ENCODE measurements at places on chromosomes 5 and 9.

DNA sequence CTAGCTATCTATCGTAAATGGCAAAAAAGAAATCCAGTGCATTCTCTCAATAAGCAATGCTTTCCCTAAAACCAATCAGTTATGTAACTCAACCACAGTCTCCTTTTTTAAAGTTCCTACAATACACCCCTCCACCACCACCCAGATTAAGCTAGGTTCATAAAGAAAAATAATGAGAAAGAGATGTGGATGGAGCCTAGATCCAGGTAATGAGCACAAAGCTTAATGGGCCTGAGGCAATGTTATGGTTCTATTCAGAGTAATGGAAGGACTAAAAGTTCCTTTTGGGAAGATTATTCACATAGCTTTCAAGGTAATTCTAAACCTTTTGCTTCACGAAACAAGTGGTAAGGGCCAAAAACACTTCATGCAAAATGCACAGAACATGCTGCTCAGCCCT, 113.5 kb downstream of the MPDZ start:
- DNase-seq = no peak

- DNase-seq = no peak
Observed at GRCh38 chr9:16726718-16727451, 143.6 kb downstream of the BNC2 start.

DNA sequence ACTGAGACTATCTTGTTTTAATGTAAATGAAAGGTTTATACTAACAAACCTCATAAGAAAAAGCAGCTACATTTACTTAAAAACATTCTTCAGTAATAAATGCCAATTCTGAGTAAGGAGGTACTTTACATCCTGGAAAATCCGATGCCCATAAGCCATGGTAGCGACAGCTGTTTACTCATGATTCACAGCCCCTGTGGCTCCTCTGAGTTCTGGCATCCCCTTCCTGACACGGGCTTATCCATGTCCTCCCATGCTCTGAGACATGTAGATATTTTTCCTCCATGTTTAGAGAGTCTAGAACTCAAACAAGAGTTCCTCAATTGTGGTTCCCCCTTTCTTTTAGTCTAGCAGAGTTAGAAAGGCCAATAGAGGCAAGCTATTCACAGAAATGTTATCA, 63.1 kb upstream of the DEPDC1B start:
- no peak for DNase-seq

- no peak for DNase-seq
Observed at GRCh38 chr5:132101385-132101880, 27.8 kb downstream of the CSF2 start.

DNA sequence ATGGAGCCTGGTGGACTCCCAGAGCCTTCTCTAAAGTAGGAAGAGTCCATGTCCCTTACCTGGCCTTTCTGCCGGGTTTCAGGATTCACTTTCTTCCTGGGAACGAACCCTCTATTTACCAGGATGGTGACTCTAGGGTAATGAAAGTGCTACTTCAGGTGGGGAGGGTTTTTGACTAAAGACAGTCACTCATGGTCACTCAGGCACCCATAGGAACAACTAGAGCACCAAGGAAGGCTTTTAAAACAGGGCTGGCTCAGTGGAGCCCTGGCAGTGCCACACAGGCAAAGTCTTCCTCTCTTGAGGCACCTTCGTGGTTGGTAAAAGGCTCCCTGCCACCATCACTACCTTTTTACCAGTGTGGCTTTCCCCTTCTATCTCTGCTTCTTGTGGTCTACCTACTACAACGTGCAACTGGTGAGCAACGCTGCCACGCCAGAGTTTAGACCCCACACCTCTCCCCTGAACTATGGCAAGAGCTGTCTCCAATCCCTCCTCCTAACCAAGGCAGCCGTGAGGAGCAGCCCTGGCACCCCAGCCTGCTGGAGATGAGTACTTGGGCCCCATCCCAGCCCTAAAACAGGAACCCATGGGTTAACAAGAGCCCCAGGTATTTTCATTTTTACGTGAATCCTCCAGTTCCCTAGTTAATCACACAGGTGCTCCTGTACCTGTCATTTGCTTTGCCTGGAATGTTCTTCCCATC, 3.5 kb downstream of the SURF1 start:
- no peak for DNase-seq

DNA sequence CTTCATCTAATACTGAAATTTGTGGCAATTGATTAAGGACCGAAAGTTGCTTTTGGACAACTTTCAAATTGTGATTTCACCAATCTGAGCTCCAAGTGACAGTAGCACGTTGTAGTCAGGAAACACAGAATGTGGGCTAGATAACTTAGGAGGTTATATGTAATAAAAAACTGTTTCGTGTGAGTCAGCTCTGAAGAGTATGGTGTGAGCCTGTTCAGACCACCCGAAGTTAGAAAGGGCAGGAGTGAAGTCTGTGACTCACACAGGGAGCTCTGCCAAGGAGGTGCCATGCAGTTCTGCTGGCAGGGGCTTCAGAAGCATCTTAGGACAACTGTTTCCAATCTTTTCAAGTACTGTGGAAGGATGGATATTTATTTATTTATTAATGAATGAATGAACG, 16.4 kb upstream of the ZBTB34 start:
- DNase-seq = no peak

GRCh38 chr5:156681265-156681664, 168.8 kb upstream of the PPP1R2B start:
- DNase-seq = no peak

GRCh38 chr5:137040024-137040423, 459.1 kb downstream of the SPOCK1 start:
- no peak for DNase-seq

DNA sequence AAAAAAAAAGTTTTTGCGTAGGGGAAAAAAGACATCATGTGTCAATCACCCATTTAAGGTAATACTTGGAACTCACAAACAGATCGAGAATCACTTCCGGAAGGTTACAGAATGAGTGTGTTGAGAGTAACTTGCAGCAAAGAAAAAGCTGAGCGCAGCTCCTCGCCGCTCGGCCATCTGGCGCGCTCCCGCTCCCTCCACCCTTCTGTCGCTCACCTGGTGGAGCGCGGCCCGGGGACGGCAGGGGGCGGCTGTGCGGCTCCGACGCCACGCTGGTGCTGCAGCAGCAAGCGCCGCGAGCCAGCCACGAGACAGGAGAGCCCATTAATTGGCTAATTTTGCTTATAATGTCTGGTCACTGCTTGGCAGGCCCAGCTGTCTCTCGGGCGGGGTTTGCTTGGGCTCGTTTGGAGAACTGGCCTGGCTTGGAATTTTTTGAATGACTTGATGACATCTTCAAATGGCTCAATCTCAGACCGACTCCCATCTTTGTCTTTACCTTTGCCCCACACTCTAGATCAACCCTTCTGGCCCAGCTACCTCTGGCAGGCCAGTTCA, 601.8 kb downstream of the CCDC171 start:
- DNase-seq = peak; percentile 41

DNA sequence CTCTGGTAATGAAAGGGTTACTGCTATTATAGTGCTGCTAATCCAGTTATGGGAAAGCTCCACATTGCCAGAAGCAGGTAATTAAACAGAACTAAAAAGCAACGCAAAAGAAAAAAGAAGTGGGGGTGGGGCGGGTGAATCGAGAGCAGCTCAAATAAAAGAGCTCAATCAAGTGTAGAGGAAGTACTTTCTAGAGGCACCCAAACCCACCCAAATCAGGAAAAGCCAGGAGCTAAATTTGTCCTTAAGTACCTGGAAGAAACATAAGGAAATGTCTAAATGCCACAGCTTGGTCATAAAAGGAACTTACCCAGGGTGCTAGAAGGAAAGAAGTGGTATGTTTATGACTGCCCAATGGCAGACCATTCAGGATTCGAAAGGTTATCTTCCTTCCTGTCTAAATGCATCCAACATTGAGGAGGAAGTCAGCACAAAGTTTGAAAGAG, 2.4 kb upstream of the RNF145 start:
- no peak for DNase-seq

DNA sequence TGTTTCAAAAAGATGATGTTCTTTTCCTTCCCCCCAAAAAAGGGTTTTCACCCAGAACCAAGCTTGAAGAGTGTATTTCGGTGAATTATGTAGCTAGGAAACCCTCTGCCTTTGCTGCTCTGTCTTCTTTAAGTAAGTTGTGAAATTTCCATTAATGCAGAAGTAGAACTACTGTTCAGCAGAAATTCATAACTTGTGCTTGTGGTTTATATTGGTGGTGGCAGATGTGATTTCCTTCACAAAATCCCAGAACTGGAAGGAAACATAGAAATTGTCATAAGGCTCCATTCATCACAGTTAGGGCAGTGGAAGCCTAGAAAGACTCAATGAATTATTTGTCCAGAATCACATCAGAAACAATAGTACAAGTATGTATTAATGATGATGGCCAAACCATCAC, 42.1 kb upstream of the DAB2 start:
- no peak for DNase-seq

GRCh38 chr5:78364005-78364404, 3.6 kb downstream of the SCAMP1 start:
- no peak for DNase-seq

GRCh38 chr5:67047160-67047559, 149.4 kb downstream of the CD180 start:
- DNase-seq = no peak

DNA sequence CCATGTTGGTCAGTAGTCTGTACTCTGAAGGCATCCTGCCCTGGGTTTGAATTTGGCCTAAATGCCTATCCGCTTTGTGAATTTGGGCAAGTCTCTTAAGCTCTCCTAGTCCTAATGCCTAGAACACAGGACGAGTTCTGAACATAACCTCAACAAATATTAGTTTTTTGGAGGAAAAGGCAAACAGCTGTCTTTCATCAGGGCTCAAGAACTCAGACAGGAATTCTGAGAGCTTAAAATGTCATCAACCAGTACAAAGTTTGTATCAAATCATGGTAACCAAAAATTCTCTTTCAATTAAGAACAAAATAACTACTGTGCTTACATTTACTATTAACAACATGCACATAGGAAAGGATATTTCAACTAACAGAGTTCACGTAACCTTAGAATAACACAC, 182.5 kb upstream of the PPP1R2B start:
- DNase-seq = no peak

DNA sequence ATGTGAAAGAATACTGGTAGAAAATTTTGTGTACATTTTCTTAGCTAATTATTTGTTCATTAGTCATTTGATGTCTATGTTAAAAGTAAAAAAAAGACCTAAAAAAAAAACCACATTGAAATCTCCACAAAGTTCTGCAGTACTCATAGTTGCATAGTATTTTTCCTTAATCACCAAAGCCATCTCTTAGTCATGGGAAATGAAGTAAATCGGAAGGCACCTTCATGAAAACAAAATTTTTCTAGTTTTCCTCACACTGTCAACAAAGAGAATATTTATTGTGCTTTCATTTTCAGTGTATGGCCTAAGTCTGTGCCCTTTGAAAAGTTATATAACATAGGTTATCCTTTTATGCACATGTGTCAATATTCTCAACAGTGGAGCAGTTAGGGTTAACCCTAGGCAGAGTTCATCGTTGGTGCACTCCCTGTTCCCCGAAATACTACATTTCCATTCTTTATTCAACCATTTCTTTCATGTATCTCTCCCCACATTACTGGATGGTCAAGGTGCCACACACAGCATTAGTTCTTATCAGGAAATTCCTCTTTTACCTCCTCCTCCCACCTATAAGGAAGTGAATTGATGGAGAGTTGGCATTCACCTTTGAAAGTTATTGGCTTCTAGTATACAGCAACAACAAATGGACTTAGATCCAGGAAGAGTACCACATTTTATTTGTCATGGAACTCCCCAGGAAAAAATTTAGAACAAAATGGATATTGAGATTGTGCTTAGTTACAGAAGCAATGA, 93.1 kb downstream of the NUDT12 start:
- DNase-seq = no peak

- no peak for DNase-seq
Observed at GRCh38 chr9:122058709-122059108, 34.4 kb downstream of the TTLL11 start.

- no peak for DNase-seq
Observed at GRCh38 chr5:13976223-13976622, 31.7 kb upstream of the DNAH5 start.

DNA sequence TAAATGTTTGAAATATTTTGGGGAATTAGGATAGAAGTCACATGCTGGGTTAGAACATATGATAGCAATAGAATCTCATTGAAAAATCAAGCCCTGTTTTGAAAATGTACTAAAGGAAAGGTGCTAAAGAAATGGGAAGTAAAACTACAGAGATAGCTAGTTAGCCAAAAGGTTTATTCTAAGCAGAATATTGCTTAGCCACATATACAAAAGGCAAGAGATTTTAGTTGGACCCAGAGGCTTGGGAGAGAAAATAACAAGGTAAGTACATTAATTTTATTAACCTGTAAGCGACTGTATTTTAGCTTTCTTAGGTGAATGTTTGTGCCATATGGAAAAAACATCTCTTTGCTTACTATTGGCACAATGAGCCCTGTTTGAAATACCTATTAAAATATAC, 108.3 kb downstream of the RPS23 start:
- DNase-seq = no peak

GRCh38 chr9:116686135-116686534, 970 bp upstream of the TRIM32 start:
- no peak for DNase-seq

DNA sequence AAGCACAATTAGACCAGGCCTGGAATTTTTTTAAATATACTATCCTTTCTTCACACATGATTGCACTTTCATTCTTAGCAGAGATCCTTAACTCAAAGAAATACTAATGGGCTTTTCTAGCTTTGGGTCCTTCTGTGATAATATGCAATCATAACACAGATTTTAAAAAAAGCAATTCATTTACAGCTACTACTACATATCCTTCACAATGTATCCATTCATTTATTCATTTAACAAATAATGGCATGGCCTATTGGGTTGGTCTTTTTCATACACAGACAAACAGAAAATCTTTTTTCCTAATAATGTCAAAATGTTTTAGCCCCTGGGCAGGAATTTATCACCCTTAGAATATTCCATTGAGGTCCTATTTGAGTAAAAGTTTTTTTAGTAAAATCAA, 47.0 kb downstream of the SAXO1 start:
- DNase-seq = no peak

GRCh38 chr9:89810431-89810830, 205.6 kb downstream of the GADD45G start:
- no peak for DNase-seq

DNA sequence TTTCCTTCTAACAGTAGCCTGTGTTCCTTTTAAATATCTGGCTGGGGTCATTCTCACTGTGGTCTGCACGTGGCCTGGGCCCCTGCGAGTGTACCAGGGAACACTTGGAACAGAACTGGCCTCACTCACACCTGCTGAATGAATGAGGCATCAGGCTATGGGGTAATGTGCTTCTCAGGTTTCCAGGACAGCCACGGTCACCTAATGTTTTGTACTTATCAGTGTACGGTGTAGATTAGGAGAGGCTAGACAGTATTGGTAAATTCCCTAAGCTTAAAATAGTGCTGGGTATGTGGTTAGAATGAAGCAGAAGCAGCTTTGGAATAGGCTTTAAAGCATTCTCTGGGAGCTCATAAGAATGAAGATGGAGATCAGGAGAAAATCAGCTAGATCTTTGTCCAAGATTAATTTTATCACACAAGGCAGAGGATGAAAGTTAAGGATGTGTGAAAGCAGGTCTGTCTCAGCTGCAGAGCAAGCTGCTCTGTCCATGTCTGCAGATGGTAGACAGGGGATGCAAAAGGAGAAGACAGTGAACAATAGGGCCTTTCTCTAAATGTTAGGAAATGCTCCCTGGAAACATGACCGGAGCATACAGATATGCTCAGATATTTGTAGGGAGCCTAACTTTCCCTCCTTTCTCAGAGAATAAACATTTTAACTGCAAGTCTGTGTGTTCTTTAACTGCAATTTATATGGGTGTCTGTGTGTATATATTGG, 267.5 kb downstream of the NR3C1 start:
- DNase-seq = no peak

All from T-helper 1 cell (primary cell).